ENCODE measurements at places on chromosomes 5 and 9. TPM values are rescaled to one million over a fixed set of nuclear protein-coding genes. Genes with fewer than 3 reads are reported as not detected.

The SLC36A2 gene
- total RNA-seq, result not detected

The BAAT gene
- total RNA-seq, result 0.34 TPM

The MLLT3 gene
- total RNA-seq, result 14.9 TPM

The RASGRF2 gene
- total RNA-seq, result 1.6 TPM

The DOCK2 gene
- total RNA-seq, result 3.1 TPM

The FGD3 gene
- total RNA-seq, result 0.14 TPM

The IFNA13 gene
- not detected for total RNA-seq

The MIER3 gene
- 12.2 TPM for total RNA-seq

The PTGDS gene
- 0.66 TPM for total RNA-seq

The HTR1A gene
- total RNA-seq, result not detected

The LHX2 gene
- total RNA-seq, result 3.9 TPM

The BNC2 gene
- 7.2 TPM for total RNA-seq

The NEUROG1 gene
- not detected for total RNA-seq

The SPATA31A1 gene
- not detected for total RNA-seq

The AK8 gene
- total RNA-seq, result 0.83 TPM

The LRRC14B gene
- total RNA-seq, result not detected

The FBXO10 gene
- total RNA-seq, result 7.3 TPM

The SLC45A2 gene
- not detected for total RNA-seq

The OR1J2 gene
- total RNA-seq, result not detected

The ECM2 gene
- total RNA-seq, result 0.10 TPM

The UGT3A2 gene
- total RNA-seq, result not detected

The FAM53C gene
- total RNA-seq, result 20.0 TPM

The GZMA gene
- not detected for total RNA-seq

The MVB12B gene
- 5.8 TPM for total RNA-seq

The AFAP1L1 gene
- total RNA-seq, result 9.5 TPM

The FAXDC2 gene
- 0.31 TPM for total RNA-seq

The OR13C9 gene
- total RNA-seq, result not detected

The FAM153A gene
- total RNA-seq, result not detected
